GOT3 (cell line): ENCODE measurements at places on chromosomes 2 and 18.

- DNase-seq: peak; percentile 25
Measured at GRCh38 chr2:101113441-101114267, 37.5 kb downstream of the TBC1D8 start.

- DNase-seq: no peak
Measured at GRCh38 chr18:9287036-9287435, 47.5 kb upstream of the TWSG1 start.

- no peak for DNase-seq
Measured at GRCh38 chr18:24785019-24785418, 324.6 kb downstream of the HRH4 start.

GRCh38 chr18:25042641-25043051 is 309.3 kb downstream of the ZNF521 start:
- no peak for DNase-seq

- DNase-seq: peak; percentile 1
Measured at GRCh38 chr18:68840554-68841263, 42.8 kb downstream of the CCDC102B start.

DNA sequence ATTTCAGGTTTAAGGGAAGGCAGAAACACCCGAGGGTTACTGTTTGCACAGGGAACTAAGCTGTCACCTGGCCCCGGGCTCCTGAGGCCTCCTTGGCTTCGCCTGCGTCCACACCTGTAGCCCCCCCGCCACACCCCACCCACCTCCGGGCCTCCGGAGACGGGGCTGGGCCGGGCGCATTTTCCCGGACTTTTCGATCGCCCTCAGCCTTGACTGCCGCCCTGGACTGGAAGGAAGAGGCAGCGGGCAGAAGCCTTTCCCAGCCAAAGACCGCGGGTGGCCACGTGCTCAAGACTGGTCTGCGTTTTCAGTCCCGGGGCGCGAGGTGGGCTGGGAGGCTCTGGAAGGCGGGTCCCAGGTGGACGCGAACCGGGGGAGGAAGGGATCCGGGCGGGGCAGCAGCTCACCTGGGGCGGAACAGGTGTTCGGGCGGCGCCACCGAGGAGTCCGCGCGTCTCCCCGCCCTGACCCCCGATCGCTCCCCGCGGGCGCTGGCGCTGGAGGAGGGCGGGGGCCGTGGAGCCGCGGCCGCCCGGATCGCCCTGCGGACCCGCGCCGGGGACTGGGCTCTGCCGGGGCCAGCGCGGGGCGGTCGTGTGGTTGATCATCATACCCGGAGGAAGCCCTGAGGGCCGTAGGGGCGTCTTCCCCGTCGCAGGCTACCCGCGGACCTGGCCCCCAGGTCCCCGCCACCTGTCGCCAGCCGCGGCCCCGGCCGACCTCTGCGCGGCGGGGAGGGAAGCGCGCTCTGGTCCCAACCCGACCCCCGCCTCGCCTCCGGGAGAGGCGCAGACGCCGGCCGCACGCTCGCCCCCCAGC is 3.2 kb downstream of the ID2 start:
- DNase-seq: peak; percentile 57

GRCh38 chr18:55592572-55592971 is 4.6 kb upstream of the TCF4 start:
- no peak for DNase-seq

GRCh38 chr2:200871151-200871550 is 6.7 kb upstream of the CLK1 start:
- DNase-seq: no peak

DNA sequence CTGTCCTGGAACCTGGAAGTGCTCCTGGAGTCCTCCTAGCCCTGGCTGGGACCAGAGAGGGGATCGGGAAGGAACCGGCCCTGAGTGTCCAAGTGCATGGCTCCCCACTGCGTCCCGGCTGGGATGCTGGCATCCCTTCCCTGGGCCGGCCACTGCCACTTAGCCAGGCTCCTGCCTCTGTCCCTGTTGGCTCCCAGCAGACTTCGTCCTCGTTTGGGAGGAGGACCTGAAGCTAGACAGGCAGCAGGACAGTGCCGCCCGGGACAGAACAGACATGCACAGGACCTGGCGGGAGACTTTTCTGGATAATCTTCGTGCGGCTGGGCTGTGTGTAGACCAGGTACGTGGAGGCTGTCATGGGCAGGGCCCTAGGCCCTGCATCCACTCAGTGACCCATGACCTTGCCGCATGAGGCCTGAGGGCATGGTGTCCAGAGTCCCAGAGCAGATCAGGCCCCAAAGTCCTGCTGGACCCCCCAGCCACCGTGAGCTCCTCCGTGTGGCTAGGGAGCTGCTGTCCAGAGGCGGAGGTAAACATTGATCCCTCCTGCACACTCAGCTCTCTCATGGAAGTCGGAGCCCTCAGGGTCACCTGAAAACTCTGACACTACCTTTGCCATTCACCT is 7.1 kb downstream of the ANO7 start:
- no peak for DNase-seq

GRCh38 chr2:120617055-120617454 is 118.6 kb upstream of the GLI2 start:
- no peak for DNase-seq

GRCh38 chr18:61817086-61817485 is 75.7 kb downstream of the RNF152 start:
- no peak for DNase-seq

DNA sequence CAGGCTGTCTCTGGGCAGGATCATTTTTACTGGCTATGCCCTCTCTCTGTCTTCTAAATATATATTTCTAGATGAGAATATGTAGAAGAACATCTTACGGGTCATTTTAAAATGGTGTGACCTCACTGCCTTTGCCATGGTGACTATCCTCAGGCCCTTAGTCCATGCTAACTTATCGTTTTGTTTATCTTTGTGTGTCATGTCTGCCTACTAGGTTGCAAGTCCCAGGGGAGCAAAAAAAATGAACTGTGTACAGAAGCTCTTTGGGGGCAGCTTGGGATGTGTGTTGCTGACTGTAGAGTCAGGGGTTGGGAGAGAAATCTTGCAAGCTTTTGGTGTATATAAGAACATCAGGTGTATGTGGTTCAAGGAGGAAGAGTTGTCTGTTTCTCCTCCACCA is 11.0 kb downstream of the CPSF3 start:
- DNase-seq: no peak

- no peak for DNase-seq
Measured at GRCh38 chr2:21265752-21266151, 142.0 kb downstream of the TDRD15 start.

GRCh38 chr2:232970051-232970450 is 43.0 kb downstream of the NGEF start:
- no peak for DNase-seq

DNA sequence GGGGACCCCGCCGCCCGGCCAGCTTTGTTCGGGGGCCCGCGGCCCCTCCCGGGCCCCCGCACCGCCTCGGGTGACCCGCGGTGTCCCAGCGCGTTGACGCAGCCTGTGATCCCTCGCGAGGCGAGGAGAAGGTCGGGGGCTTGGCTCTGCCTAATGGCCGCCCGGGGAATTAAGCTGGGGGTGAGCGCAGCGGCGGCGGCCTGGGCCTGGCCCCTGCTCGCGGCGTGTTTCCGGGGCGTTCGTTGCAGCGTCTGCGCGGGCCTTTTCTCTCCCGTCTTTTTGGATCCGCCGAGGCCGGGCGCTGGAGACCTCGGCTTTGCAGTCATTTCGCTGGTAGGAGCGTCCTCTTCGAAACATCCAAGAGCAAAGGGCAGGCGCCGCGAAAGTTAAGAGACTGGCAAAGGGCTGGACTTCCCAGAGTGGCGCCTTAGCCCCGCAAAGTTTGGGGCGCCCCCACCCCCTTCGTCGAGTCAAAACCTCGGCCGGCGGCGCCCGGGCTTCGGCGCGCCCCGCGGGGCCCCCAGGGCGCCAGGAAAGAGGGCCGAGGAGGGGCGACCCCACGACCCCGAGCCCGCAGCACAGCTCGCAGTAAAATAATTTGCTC is 1.3 kb downstream of the SALL3 start:
- no peak for DNase-seq

DNA sequence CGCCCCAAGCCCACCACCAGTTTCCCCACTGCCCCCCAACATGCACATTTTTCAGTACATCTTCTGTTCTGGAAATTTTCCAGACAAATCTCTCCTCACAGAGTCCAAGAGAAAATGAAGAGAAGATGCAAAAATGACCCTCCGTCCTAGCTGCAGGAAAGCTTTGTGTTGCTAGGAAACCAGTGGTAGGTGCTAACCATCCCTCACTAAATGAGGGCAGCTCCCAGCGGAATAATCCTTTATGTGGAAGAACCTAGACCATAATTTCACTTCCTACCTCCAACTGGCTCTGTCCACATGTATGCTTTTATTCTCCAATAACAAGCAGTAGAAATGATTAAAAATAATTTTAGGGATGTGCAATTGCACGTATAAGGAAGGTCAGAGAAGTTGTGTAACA is 311.9 kb upstream of the EPHA4 start:
- DNase-seq: no peak

DNA sequence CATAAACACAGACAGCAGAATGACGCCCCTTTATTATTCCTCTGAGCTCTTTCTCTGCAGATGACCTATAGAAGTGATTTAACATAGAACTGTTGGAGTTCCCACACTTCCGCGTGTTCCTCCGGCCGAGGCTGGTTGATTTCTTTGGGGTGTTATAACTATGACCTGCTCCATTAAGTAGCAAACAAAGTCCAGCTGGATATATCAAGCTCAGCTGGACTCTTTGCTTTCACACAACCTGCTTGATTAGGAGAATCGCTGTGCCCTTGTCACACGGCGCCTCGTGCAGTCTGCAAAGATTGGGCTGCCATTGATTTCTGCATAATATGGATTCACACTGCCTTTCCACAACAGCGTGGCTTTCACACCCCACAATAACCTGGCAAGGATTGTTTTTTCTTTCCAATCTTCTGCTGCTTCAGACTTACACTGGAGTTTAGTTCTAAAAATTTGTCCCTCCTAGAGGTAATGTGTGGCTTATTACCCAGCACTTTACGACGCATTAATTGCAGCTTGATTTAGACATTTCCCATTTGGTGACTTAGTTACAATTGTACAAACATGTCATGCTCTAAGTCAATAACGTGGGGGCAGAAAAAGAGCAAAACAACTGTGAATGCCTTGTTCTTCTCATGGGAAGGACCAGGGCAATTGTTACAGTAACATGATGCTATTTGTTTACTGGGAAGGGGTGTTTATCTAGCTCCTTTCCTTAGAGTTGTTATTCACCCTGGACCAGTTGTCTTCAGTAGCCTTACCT is 485.7 kb downstream of the TXNL1 start:
- no peak for DNase-seq

DNA sequence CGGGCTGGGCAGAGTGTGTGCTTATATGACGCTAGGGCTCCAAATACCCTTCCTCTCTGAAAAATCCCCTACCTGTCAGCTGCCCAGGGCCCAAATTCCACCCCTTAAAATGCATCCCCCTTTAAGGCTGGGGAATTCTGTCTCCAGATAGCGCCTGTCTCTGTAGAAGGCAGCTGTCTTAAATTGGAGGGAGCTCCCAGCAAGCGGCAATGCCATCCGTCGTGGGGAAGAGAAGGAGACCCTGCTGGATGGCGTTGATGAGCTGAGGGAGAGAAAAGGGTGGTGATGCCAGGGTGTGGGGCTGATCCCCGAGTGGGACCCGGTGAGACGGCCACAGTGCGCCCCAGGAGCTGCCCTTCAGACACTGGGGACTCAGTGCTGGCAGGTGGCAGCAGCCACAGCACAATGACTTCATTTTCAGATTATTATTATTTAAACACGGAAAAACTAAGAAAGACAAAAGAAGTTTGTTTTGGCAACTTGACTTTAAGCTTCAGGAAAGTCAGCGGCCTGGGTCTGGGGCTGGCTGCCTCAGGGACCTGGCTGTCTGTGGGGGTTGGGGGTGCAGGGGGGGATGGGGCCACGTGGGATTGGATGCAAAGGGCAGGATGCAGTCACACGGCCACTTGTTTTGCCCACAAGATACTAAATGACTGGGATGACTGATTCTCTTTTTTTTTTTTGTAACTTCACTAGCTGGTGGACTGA is 152.8 kb downstream of the TFCP2L1 start:
- no peak for DNase-seq

GRCh38 chr2:11286749-11287148 is 57.7 kb downstream of the ROCK2 start:
- DNase-seq: no peak

DNA sequence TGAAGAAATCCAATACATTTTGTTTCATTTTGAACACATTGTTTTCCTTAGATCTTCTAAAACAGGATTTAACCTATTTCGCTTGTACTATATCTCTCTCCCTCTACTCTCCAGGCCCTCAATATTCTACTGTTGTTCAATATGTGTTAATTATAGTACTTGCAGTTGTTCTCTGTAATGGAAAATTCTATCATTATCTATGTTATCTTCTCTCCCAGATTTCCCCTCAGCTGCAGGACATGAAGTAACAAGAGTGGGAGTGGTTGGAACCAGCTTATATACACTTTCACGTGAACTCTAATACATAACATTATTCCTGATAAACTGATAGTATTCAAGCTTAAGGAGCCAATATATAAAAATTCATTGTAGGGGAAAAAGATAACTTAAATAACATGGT is 7.0 kb upstream of the STRN start:
- DNase-seq: no peak

GRCh38 chr18:69233465-69234054 is 167.1 kb upstream of the DOK6 start:
- DNase-seq: no peak

DNA sequence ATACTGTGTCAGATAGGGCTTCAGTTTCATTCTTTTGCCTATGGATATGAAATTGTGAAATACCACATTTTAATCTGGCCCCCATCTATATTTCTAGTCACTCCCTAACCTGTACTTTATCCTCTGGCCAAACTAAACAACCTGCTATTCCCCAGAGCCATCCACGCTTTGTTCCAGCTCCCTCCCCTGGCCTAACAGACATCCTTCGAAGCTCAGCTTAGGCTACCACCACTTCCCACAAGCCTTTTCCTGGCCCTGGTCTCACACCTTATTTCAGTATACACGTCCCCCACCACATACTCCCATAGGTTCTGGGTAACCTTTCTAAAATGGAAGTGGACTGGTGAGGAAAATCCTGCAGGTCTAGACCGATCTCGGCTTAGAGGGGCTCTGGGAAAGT is 55.4 kb downstream of the MAP4K3 start:
- DNase-seq: no peak

GRCh38 chr2:241841181-241842066 is 17.3 kb downstream of the PDCD1 start:
- DNase-seq: no peak

GRCh38 chr2:241070361-241070760 is 31.7 kb downstream of the MTERF4 start:
- no peak for DNase-seq

GRCh38 chr2:221551864-221552263 is 20.2 kb downstream of the EPHA4 start:
- no peak for DNase-seq

- DNase-seq: no peak
Measured at GRCh38 chr18:50053111-50053510, 141.8 kb downstream of the MYO5B start.

- no peak for DNase-seq
Measured at GRCh38 chr2:60834270-60834717, 47.1 kb upstream of the REL start.

DNA sequence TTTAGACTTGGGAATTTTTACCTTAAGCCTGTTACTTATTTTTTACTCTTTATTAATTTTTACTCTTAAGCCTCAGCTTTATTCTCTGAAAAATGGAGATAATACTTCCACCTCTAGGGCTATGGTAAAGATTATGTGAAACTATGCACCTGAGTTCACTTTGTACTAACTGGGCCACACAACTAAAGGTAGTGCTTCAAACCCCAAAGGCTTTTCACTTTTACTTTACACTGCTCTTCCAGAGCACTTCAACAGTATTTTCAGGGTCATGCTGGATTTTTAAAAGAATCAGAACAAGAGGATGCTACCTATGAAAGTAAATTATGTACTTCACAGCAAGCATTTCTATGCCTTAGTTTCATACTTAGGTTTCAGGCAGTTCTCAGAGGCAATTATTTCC is 27.8 kb downstream of the MEX3C start:
- no peak for DNase-seq

GRCh38 chr2:186887107-186888090 is 38.4 kb upstream of the ZSWIM2 start:
- no peak for DNase-seq
